Spinal cord (tissue), 10 donors: ENCODE measurements at places on chromosomes 7 and 10. TPM values are rescaled to one million over a fixed set of nuclear protein-coding genes. Genes with fewer than 3 reads are reported as not detected.
A peak's percentile ranks its signal among the peaks of the same experiment; 100 is the strongest.

CCL24 gene
- total RNA-seq, result not detected

IKZF5 gene
- total RNA-seq, result 16.4 TPM

DMBT1 gene
- 0.10 TPM for total RNA-seq

DNA sequence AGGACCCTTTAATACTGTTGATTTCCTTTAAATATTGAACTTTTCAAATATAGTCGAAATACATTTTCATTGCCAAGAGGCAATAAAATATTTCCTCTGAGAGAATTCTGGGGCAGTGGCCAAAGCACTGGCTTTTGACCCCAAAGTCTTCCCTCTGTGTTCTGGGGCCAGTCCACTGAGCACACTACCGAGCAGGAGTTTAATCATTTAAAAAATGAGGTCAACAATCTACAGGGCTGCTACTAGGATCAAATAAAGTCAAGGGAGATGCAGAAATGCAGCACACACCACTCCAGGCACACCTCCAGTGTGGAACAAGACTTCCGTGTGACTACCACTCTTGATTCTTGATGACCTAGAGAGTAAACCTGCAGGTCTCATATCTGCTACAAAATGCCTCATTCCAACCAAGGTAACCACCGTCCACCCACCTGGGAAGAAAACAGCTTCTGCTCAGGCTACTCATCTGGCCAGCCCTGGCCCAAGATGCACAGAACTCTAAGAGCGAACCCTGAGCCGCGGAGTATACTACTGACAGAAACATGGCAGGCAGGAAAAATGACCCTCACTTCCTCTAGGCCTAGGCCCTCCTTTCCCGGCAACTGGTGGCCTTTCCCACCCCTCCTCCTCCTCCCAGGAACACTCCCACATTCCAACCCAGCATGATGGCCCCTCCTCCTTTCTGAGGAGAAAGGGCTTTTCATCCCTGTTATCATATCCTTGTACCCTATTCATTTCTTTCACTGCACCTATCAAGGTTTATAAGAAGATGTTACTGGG lies 97.7 kb downstream of the ALOX5 start:
- H3K27me3 ChIP-seq, result no peaks in the 10 kb centered on the region
- peaks cover 22% of the 10 kb centered on the region for H3K4me1 ChIP-seq
- H3K27ac ChIP-seq, result peak overlapping the region; percentile 72
- no peak overlapping the region for H3K4me3 ChIP-seq

GRCh38 chr7:24911213-24911603 lies 68.8 kb downstream of the OSBPL3 start:
- no peak for DNase-seq
- H3K4me1 ChIP-seq, result no peaks in the 10 kb centered on the region
- no peaks in the 10 kb centered on the region for H3K36me3 ChIP-seq
- H3K27ac ChIP-seq, result no peak overlapping the region
- no peaks in the 10 kb centered on the region for H3K27me3 ChIP-seq

DNA sequence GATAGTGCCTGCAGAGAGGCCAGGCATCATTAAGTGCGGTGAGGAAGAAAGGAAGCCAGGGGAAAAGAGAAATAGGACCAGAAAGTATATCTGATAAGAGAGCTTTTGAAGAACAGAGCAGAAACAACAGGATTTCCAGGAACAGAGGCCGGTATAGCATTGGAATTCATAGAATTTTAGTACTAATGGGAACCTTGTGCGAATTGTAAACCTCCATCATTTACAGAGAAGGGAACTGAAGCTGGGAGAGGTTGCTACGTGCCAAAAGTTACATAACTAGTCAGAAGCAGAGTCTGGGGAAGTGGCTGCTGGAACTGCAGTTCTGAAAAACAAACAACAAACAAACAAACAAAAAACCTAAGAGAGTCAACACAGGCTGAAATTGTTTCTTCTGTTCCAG lies 5.4 kb upstream of the ZMYND11 start:
- H3K4me3 ChIP-seq, result no peak overlapping the region
- no peak for DNase-seq
- no peaks in the 10 kb centered on the region for H3K36me3 ChIP-seq
- no peak overlapping the region for H3K27ac ChIP-seq

- no peak overlapping the region for H3K27ac ChIP-seq
- H3K27me3 ChIP-seq, result no peaks in the 10 kb centered on the region
- H3K4me3 ChIP-seq, result no peak overlapping the region
- no peaks in the 10 kb centered on the region for H3K4me1 ChIP-seq
These were observed 32.1 kb upstream of the ELAPOR2 start for GRCh38 chr7:87091487-87092066.

- H3K27me3 ChIP-seq, result no peaks in the 10 kb centered on the region
- no peaks in the 10 kb centered on the region for H3K36me3 ChIP-seq
- no peak overlapping the region for H3K27ac ChIP-seq
- H3K4me3 ChIP-seq, result no peak overlapping the region
These were observed 38.0 kb upstream of the CASD1 start for GRCh38 chr7:94471604-94472003.

GRCh38 chr10:51542853-51543252 lies 156.5 kb downstream of the CSTF2T start:
- no peak overlapping the region for H3K4me3 ChIP-seq
- no peaks in the 10 kb centered on the region for H3K36me3 ChIP-seq
- no peak overlapping the region for H3K27ac ChIP-seq
- no peaks in the 10 kb centered on the region for H3K4me1 ChIP-seq

GRCh38 chr10:6018422-6018821 lies 41.1 kb upstream of the IL15RA start:
- H3K4me1 ChIP-seq, result peaks cover 4% of the 10 kb centered on the region
- no peak overlapping the region for H3K27ac ChIP-seq
- H3K36me3 ChIP-seq, result no peaks in the 10 kb centered on the region
- no peak overlapping the region for H3K4me3 ChIP-seq
- no peaks in the 10 kb centered on the region for H3K27me3 ChIP-seq
- no peak for DNase-seq

- no peaks in the 10 kb centered on the region for H3K36me3 ChIP-seq
- H3K4me1 ChIP-seq, result no peaks in the 10 kb centered on the region
- no peak overlapping the region for H3K27ac ChIP-seq
- H3K27me3 ChIP-seq, result no peaks in the 10 kb centered on the region
These were observed 74.8 kb upstream of the NEBL start for GRCh38 chr10:20971901-20972300.
